ENCODE measurements at places on chromosomes 16 and 17.

DNA sequence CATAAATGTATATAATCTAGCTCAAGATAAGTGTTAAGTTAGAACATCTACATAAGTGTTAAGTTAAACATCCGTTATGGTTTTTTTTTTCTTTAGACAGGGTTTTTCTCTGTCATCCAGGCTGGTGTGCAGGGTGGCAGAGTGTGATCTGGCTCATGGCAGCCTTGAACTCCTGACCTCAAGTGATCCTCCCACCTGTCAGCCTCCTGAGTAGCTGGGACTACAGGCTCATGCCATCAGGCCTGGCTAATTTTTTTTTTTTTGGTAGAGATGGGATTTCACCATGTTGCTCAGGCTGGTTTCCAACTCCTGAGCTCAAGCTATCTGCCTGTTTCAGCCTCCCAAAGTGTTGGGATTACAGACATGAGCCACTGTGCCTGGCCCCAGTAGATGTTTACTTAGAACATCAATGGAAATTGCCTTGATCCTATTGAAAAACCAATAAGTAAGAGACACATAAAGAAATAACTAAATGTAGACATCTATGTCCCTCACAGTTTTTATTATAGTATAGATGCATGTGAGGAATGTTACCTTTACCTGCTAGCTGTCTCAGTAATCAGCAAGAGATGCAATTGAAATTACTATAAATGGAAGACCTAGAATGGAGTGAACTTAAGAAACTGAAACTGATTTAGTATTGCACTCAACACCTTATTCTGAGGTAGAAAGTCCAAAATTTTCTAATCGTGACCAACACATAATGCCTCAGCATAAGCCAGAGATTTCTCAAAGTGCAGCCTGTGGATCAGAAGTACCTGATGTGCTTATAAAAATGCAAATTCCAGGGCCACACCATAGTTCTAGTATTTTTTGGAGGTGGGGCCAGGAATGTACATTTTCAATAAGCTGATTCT lies 5.5 kb upstream of the FAM20A start:
- DNase-seq: no peak

GRCh38 chr17:72561266-72561665 lies 440.4 kb downstream of the SOX9 start:
- DNase-seq: no peak

GRCh38 chr16:66961914-66962313 lies 848 bp downstream of the CES3 start:
- no peak for DNase-seq

GRCh38 chr17:60087882-60088669 lies 9.4 kb upstream of the HEATR6 start:
- DNase-seq: no peak

- DNase-seq: no peak
Observed at GRCh38 chr17:39772987-39773934, 35.5 kb downstream of the GRB7 start.

GRCh38 chr16:87762620-87763019 lies 3.2 kb downstream of the KLHDC4 start:
- DNase-seq: no peak

DNA sequence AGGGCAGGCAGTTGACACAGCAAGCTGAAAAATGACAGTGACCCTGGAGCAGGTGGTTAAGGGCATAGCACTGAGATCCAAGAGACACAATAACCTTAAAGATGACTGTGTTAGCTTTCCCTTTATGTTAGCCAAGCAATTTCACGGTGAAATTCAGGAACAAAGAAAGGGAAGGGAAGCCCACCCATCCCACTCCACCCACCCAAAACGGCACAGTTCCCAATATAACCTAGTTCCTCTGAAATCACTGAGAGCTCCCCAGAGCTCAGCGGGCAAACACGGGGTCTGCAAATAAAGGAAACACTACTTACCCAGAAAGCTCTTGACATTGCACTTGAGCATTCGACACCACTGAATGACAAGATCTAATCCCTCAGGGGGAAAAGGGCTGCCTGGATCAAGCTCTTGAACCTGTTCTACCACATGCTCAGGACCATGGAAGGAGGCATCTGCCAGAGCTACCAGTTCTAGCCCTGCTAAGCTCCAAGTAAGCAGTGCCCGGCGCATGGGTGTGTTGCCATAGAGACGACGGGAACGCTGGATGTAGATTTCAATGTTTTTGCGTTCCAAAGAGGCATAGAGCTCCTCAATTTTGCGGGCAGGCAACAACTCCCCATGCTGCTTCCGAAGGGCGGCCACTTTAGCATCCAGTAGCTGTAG lies 10.6 kb downstream of the BLTP2 start:
- DNase-seq: no peak

GRCh38 chr16:88049561-88050545 lies 98.6 kb downstream of the BANP start:
- DNase-seq: no peak

Measured in esophagus squamous epithelium (tissue), 5 donors.